ENCODE measurements at places on chromosomes 12 and 14. TPM values are rescaled to one million over a fixed set of nuclear protein-coding genes. Genes with fewer than 3 reads are reported as not detected.

The NKX2-1 gene
- not detected for total RNA-seq

The DEPDC4 gene
- total RNA-seq = 1.4 TPM

The B4GALNT3 gene
- total RNA-seq = 1.0 TPM

The LMNTD1 gene
- total RNA-seq = not detected

The TRPV4 gene
- total RNA-seq = 0.08 TPM

The CACNA2D4 gene
- not detected for total RNA-seq

The TEX52 gene
- not detected for total RNA-seq

The CCDC196 gene
- total RNA-seq = not detected

The GLT8D2 gene
- total RNA-seq = 0.74 TPM

The CD163 gene
- not detected for total RNA-seq

The SIX4 gene
- 3.3 TPM for total RNA-seq

The CRACR2A gene
- total RNA-seq = 1.9 TPM

The KRT2 gene
- total RNA-seq = not detected

The HOXC10 gene
- 2.6 TPM for total RNA-seq

The A2ML1 gene
- total RNA-seq = not detected

The TMPRSS12 gene
- not detected for total RNA-seq

The C14orf132 gene
- total RNA-seq = 3.8 TPM

The ASCL1 gene
- total RNA-seq = not detected

The OR10G2 gene
- total RNA-seq = not detected

The JPH4 gene
- total RNA-seq = not detected

The AVPR1A gene
- total RNA-seq = not detected

The TCL1B gene
- not detected for total RNA-seq

The ADAM21 gene
- 0.07 TPM for total RNA-seq

The TCHP gene
- total RNA-seq = 18.5 TPM

The RIPK3 gene
- not detected for total RNA-seq

The CAPZA3 gene
- total RNA-seq = not detected

The DTX3 gene
- 18.8 TPM for total RNA-seq

The RAB3IP gene
- total RNA-seq = 9.6 TPM

The CLMN gene
- total RNA-seq = 4.5 TPM

The ESPL1 gene
- total RNA-seq = 22.5 TPM

The ZFYVE21 gene
- 38.4 TPM for total RNA-seq

The ANGEL1 gene
- 7.3 TPM for total RNA-seq

The SMCO3 gene
- total RNA-seq = not detected

The TNFAIP2 gene
- total RNA-seq = 349 TPM

The IFI27L2 gene
- 58.2 TPM for total RNA-seq

The WNT1 gene
- not detected for total RNA-seq

The RNU4-1 gene
- not detected for total RNA-seq

The MYO1A gene
- 0.17 TPM for total RNA-seq

The INHBE gene
- total RNA-seq = 0.12 TPM

The ARHGEF40 gene
- total RNA-seq = 8.7 TPM

The SERPINA4 gene
- total RNA-seq = not detected

The RABGGTA gene
- 18.4 TPM for total RNA-seq

The SYT1 gene
- total RNA-seq = 7.0 TPM
